ENCODE measurements at places on chromosomes 16 and 17.

DNA sequence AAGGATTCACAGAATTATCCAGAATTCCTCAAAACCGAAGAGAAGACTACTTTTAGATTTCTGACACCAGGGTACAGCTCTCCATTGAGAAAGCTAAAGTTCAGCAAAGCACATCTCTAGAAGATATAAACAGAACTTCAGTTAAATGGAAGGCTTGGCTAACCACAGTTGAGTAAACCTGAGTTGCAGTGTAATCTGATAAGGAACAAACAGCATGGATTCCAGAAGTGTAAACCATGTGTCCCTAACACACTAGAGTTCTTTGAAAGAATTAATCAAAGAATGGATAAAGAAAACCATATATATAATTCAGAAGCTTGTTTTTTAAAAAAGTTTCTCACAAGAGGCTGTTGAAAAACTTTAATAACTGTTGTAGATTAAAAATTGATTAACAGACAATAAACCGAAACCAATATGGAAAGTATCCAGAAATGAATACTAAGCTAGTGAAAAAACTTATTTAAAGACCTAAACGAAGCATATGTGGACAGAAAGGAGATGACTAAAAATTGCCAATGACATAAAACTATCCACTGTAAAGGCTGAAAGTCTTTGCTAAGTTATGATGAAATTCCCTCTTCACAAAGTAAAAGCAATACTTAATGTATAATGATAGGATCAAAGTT lies 4.3 kb downstream of the RNF43 start:
- no peak for DNase-seq

DNA sequence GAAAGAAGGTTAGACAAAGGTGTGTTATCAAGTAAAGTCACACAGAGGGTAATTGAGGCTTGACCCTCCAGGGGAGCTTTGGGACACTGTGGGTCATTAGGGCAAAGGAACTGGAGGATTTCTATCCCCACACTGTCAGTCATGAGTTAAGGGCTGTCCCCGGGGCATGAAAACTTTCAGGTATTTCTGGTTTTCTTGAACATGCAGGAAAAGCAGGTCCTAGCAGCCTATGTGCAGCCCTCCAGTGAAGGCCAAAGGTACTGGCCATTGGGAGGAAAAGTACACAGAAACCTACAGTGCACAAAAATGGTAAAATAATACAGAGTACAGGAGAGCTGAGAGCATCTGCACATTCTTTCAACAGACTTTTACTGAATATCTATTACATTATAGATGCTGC lies 44.4 kb upstream of the SCNN1B start:
- DNase-seq, result no peak

DNA sequence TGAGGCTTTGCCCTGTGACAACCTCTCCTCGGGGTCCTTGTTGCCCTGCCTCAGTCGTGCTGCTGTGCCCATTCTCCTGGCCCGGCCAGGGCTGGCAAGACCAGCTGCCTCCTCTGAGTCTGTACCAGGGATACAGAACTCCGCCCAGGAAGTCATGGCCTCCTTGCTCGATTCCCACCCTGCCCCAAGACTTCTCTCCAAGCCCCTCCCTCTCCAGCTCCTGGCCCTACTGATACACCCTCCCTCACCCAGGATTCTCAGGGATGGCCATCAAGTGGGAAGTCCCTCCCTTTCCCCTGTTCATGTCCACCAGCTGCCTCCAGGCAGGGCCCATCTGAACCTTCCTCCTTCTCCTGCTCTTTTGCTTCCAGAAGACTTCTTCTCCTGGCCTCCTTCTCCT lies 11.2 kb upstream of the TMEM208 start:
- no peak for DNase-seq

DNA sequence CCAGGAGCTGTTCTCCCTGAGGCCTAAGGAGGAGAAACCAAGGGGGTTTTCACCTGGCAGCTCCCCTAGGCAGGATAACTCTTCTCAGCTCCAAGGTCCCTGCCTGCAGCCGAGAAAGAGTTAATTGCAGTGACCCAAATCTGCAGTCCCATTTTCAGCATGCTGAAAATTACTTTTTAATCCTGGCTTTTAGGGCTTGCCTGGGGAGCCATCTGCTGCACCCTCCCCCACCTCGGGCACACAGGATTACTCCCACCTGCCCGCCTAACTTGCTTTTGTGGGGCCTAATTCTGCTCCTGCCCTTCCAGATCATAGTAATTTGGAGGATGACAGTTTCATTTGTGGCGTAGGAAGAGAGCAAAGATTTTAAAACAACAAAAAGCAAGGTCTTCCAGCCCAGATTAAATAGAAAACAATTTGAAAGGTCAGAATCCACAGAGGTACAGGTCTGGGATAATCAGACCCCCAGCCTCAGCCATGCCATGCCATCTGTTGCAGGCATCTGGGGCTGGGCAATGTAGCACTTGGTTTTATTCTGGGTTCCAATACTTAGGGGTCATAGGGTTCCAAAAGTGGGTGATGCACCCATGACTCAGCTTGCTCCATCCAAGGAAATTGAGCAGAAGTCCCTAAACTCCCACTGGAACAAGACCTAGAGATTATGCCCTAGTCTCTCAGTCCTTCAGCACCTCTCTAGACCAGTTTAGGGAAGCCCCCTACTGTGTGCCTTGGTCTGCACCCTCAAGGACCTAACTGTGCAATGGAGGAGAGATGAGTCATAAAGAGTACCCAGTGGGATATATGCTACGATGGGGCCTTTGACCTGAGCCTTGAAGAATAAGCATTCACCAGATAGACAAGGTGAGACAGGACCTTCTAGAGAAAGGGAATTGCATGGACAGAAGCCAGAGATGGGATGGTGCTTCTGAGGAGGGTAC lies 64.5 kb upstream of the NLK start:
- DNase-seq, result no peak

DNA sequence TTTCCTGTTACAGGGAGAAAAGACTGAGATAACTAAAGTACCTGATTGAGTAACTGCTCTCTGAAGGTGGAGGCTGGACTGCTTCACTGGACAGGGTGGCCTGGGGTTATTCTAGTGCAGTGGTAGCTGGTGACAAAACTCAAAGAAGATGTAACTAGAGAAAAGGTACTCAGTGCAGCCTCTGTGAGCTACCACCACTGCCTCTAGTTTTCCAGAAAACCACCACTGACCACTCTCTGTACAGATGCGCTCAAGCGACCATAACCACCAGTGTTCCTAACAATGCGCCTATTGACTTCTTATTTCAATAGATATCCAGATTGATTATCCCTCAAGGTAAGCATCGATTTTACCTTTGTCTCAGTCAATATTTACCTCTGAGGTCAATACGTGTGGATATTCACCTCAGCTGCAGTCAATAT lies 492.2 kb downstream of the WWOX start:
- no peak for DNase-seq

GRCh38 chr17:48618256-48618896 lies 3.3 kb upstream of the HOXB8 start:
- no peak for DNase-seq

DNA sequence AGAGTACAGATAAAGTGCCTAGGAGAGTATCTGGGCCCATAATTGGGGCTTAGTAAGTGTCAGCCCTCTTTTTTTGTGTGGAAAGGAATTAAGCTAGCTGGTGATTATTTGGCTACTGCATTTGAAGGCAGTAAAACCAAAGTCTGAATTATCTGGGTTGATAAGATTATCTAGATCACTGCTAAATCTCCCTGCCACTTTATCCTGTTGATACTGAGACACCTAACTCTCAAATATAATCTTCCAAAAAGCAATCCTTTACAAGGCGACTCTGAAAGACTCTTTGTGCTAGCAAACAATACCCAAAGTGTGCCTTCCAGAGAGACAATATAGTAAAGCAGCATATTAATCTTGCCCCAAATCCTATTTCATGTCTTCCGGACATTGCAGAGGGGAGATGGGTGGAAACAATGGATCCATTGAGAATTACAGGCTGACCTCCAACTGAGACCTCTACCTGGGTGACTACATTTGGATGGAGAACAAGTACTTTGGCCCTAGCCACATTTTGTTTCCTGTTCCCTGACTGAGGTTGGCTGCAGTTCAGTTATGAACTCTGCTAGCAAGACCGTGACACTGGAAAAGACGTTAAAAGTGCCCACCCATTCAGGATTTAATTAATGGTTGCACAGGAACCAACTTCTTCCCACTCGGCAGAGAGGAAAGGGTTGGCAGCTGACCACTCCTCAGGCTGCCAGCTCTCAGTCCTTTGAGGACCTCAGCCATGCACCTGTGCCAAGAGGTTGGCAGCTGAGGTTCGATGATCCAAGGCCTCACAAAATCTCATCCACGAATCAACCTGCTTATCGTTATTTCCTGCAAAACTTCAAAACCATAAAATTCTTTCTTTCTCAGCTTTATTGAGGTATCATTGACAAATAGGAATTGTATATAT lies 72.6 kb downstream of the SYCE1L start:
- no peak for DNase-seq

DNA sequence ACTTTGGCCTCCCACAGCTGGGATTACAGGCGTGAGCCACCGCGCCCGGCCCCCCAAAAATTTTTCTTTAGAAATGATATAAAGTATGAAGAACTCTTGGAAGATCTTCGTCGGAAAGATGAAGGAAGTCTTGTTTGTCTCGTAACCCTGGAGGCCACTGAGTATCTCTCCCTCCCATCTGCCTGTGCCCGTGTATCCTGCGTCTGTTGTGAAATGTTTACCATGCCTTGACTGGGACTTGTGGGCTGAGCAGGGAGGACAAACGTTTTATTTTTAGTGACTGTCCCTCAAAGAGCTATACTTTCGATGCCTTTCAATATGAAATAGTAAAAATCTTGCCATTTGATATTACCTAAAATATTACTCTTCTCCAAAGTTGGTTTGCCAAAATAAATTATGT lies 121.2 kb downstream of the RPTOR start:
- DNase-seq, result no peak

DNA sequence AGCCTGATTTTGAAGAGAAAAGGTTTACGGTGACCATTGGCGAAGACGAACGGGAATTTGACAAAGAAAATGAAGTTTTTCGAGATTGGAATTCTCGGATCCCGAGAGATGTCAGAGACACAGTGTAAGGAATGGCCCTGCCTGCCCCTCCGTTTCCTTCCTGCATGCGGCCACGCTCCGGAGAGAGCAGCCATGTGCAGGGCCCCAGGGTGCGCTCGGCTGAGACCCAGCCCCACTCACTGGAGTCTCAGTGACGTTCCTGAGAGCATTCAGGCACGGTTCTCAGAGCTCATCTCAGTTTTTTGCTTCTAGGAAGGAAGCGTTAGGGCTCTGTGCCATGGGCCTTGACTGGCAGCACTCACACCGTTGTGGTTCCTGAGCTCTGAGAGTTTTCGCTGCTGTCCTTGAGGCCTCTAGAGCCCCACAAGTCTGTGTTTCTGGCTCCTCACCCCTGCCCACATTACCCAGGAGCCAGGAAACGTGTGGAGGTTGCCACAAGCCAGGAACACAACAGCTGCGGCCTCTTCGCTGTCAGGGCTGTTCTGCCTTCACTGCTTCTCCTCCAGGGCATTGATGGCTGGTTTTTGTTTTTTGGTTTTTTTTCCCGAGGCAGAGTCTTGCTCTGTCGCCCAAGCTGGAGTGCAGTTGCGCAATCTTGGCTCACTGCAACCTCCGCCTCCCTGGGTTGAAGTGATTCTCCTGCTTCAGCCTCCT lies 29.8 kb downstream of the ZC3H18 start:
- DNase-seq, result no peak

DNA sequence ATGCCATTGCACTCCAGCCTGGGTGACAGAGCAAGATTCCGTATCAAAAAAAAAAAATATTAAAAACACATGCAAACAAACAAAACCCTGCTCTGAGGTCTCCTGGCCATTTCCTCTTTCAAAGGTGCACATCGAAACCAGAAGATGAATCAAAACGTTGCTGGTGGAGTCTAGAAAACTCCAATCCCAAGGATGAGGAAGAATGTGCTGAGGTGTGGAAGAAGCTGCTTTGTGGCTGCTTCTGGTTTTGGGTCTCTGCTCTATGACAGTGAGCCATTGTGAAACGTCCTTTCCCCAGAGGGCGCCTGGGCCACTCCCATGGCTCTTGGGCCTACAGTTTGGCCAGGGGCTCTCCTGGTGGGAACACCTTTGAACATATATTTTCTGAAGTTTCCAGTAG lies 112.6 kb downstream of the IRF8 start:
- DNase-seq, result no peak

GRCh38 chr17:31048780-31049179 lies 46.0 kb upstream of the NF1 start:
- DNase-seq, result no peak

- no peak for DNase-seq
These were observed 149.6 kb downstream of the ABCA8 start for GRCh38 chr17:68805609-68806008.
